ENCODE measurements at places on chromosomes 5 and 9. TPM values are rescaled to one million over a fixed set of nuclear protein-coding genes. Genes with fewer than 3 reads are reported as not detected.

DNA sequence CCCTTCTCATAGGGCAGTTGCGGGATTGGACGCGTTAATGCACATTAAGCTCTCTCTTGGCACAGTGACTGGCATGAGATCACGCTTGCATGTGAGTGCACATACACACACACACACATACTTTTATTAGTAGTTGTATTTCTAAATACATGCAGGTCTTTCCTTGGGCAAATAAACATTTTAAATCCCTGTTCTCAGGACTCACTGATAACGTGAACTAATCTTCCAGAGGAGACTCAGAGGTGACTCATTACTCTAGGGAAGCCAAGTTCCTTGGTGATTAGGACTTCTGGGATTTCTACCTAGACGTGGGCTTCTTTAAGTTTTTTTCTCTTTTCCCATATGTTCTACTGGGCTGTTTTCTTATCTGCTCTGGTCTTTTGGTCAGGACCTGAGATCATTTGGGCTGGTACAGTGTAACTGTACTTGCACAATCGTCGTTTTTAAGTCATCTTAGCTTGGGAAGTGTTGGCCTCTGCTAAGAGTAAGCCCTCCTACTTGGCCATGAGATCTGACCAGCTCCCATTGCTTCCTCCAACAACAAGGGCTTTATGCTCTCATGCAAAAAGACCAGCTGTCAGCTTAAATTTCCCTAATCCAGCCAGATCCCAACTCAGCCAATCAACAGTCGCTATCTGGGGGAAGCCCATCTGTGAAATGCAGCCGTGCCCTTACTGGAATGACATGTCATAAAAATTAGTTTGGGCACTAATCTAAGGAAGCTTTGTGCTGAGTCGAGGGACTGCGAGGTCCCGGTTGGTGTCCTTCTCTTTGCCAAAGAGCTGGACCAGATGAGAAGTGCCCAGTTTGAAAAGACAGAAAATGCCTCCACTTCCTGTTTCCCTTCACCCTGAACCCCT lies 176.4 kb upstream of the ANKRD55 start:
- no peak for DNase-seq

DNA sequence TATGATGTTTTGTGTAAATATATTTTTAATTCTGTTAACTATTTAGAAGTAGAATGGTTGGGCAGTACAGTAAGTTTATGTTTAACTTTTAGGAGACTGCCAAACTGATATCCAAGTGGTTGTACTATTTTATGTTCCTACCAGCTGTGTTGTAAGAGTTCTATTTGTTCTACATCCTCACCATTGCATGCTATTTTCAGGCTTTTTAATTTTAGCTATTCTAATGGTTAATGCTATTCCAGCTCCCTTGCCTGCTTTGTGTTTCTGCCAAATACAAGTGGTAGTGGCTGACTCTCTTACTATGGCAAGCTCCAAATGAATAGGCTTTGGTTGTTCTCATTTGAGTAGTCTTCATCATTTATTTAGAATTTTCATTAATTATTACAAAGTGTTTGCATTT lies 476.4 kb downstream of the KIF4B start:
- DNase-seq, result no peak

DNA sequence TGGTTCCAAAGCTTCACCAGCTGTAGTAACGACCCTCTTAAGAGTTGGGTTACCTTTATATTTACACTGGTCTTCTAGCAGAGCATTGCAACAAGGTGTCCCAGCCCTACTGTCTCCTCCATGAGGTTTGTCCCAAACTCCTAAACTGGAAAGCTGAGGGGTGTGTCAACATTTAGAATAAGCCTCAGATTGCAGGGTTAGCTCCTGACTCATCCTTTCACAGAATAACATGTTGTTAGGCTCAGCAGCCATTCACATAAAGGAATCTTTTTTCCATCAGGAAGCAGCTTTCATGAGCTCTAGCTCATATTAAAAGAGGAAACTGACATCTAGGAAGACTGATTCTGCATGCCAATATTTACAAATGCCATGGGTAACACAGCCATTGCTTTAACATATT lies 238.7 kb downstream of the EFNA5 start:
- DNase-seq, result no peak

DNA sequence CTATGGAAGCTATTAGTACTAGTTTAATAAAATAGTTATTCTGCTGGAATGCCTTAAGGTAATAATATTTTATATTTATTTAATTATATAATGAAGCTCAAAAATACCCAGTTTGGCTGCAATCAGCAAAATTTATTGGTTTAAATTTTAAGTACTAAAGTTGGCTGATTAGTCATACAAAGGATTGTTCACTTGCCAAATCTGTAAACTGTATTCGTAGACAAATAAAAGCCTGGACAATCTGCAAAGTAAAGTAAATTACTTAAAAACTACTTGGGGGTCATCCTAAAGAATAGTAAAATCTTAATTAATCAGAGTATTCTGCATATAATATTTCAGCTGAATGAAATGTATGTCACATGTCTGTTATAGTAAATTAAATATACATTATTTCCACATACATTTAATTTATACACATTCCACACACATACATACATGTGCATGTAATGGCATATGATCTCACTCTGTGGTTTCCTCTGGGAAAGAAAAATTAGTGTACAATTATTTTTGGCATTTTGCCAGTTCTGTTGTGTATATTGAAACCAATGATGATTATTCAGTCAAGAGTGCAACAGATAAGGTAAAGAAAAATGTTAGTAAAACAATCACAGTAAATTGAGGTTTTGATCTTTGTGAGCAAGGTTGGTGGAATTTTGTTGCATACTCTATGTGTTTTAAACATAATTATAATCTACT lies 455.9 kb downstream of the CDH9 start:
- DNase-seq, result no peak

DNA sequence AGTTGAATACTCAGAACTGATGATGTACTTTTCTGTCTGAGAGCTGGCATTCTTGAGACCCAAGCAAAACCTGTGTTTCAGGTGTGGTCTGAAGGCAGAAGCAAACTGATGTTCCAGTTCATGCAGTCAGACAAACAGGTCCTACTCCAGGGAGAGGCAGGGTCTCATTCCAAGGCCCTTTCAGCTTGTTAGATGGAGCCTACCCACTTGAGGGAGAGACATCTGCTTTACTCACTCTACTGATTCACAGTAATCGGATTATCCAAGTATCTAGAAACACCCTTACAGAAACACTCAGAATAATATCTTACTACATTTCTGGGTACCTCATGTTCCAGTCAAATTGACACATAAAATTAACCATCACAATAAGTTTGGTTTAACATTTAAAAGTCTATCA lies 207.8 kb downstream of the KDM4C start:
- DNase-seq, result no peak

The PCDHB4 gene
- 0.02 TPM for polyA plus RNA-seq

The ABLIM3 gene
- polyA plus RNA-seq, result 14.0 TPM

The TMC1 gene
- 1.2 TPM for polyA plus RNA-seq

The LAMC3 gene
- polyA plus RNA-seq, result not detected

The CCDC192 gene
- polyA plus RNA-seq, result not detected

DNA sequence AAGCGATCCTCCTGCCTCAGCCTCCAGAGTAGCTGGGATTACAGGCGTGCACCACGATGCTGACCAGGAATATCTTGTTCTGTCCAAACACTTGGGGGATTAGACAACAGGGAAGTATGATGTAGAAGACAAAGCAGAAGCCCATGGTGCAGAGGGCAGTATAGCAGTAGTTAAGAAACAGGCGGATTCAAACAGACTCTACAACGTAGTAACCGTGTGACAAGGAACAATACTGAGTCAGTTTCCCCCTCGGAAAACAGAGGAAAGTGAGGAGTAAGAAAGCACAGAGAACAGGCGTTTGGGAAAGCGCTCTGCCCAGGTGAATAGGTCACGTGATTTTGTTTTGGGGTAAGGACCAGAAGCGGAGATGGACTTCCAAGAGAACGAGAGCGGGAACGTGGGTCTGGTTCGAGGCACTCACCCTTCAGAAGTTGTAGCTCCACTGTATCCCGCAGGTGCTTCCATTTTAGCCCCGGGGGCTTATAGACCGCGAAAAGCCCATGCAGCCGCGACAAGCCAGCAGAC lies 306 bp downstream of the TRUB2 start:
- no peak for DNase-seq

GRCh38 chr9:91746357-91746756 lies 203.7 kb downstream of the ROR2 start:
- no peak for DNase-seq

- no peak for DNase-seq
These were observed 34.0 kb upstream of the ARAP3 start for GRCh38 chr5:141716009-141716408.

DNA sequence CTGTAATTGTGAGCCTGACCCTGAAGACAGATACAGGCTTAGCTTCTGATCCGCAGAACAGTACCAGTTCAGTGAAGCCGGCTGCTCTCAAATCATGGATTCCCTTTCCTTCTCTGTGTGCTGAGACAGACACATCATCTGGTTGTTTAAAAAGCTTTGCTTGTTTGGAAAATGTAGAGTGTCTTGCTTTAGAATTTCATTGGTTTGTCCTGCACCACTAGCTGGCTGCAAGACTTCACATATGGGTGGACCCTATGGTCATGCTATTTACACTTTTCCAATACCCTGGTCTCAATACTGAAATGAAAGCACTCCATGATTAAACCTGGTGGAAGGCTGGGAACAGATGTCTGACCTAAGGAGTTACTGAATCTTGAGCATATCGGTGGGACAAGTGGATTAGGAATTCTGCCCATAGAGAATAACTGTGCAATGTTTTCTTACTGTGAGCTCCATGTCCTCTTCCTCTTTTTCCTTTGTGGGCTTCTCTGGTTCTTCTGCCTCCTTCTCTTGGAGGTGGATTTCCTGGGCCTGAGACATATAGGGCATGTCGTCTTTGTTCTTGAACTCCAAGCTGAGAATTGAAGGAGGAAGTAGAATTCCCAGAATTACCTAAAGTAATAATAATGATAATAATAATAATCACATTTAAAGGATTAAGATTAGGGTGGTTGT lies 201.1 kb upstream of the KLF9 start:
- no peak for DNase-seq

DNA sequence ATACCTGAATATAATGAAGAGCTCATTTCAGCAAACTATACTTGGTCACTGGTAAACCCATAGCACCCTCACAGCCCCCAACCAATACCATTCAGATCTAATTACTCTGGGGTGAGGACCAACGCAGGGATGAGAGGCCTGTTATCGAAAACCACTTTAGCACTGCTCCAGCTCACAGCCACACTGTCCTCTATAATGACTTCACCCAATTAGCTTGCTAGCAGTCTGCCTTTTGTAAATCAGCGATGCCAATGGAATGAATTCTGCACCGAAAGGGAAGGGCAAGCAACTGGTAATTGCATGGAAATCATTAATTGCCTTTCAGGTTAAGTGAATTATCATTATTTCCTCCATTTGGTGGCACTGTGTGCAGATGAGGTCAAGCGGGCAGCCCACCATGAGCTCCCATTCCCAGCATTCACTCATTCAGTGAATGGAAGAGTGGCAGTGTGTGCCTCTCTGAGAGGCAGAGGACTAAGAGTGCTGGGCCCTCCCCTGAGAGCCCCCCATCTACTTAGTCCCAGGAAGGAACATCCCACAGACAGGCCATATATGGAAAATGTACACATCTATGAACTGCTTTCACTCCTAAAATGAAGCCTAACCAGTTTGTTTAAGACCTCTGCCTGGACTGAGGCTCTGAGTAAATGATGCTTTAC lies 262.1 kb downstream of the SPOCK1 start:
- no peak for DNase-seq

- no peak for DNase-seq
These were observed 47.9 kb upstream of the RARS1 start for GRCh38 chr5:168438349-168438748.

DNA sequence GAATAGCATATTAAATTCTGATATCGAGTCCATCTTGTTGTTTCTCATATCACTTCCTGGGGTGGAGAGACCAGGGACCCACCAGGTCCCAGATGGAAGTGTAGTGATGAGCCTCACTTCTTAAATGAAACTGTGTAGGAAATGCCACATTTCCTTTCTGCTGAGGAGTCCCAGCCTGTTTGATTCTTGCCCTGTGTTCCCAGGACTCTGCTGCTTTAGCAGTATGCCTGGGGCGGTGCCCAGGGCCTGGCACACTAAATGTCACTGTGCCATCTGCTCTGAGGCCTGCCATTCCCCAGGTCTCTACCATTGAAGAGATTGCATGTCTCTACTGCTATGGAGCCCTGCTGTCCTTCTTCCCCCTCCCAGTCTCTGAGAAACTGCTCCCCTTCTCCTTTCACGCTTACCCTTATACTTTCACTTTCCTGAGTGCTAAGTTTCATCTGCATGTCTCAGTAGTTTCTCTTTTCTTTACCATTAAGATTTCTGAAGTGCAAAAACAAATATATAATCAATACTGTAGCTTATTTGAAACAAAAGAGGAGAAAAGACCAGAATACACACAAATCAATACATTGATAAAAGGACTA lies 260.4 kb downstream of the GABRB2 start:
- DNase-seq, result no peak

The SPINK5 gene
- not detected for polyA plus RNA-seq

DNA sequence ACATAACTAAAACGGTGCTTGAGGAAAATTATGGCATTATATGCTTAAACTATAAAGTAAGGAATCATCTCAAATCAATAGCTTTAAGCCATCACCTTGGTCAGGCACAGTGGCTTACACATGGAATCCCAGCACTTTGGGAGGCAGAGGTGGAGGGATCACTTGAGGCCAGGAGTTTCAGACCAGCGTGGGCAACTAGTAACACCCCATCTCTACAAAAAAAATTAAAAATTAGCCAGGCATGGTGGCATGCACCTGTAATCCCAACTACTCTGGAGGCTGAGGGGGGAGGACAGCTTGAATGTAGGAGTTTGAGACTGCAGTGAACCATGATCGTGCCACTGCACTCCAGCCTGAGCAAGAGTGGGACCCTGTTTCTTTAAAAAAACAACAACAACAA lies 22.6 kb downstream of the ACTL7A start:
- DNase-seq, result no peak

The CATSPER3 gene
- 0.43 TPM for polyA plus RNA-seq

The FRMD3 gene
- polyA plus RNA-seq, result 0.15 TPM

DNA sequence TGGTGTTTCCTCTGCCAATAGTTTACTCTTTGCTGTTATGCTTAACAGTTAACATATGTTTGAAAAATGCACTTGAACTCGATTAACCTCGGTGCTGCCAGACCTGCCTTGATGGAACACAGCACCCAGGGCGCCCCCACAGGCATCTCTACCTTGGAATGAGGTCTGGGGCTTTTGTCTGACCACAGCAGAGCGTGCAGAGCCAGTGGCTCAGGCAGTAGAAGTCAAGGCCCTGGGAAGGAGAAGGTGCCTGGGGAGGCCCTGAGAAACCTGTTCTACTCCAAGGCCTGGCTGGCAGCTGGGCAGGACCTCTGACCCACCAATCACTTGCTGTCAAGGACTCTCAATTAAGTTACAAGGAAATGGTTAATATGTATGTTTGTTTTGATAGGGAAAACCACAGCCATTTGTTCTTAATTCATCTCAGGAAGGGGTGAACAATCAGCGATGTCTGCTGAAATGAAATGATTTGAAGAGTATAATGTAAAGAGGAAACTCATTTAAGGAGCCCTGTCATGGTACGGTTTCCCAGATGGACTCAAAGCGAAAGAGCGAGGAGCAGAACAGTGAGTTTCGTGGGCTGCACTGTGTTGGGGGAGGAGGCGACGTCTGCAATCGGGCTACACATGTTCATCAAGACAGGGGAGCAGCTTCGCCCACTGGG lies 21.9 kb downstream of the MACROH2A1 start:
- no peak for DNase-seq

The HACD4 gene
- 8.6 TPM for polyA plus RNA-seq

- DNase-seq, result no peak
These were observed 212.6 kb upstream of the ACTBL2 start for GRCh38 chr5:57695179-57695578.

- no peak for DNase-seq
These were observed 55.4 kb downstream of the FOXI1 start for GRCh38 chr5:170161069-170161468.

- no peak for DNase-seq
These were observed 6.1 kb upstream of the EHMT1 start for GRCh38 chr9:137612741-137613142.

Measured in BJ (cell line).